NCI-H1930 (cell line): ENCODE measurements at places on chromosomes 16 and 17.

GRCh38 chr17:29619251-29619650, 3.5 kb downstream of the CORO6 start:
- no peak for DNase-seq

DNA sequence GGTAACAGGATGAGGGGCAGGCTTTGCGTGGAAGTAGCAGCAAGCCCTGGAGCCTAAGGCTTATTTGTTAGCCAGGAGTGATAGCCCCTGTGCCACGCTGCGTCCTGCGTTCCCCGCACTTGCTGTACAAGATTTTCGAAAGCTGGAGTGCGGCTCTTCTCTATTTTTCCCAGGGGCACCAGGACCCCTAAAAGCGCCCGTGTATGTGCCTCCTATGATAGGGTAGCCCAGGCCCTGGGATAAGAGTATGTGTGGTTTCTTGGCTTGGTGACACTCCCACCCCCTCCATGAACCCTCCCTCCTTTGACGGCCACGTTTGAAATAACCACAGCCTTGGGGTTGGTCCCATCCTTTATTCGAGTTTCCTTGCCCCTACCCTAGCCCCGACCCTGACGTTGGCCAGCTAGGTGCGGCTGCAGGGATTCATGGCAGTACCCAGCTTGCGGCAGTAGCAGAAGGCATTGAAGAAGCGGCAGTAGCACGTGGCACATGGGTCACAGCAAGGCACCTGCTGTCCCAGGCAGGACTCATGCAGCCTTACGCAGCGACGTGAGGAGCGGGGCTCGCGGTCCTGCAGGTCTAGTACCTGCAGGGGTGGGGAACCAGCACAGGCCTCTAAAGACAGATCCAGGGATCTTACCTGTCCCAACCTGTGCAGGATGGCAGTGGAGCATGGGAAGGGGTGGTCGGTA, 968 bp downstream of the AGRP start:
- DNase-seq: no peak

GRCh38 chr17:954431-955164, 25.0 kb downstream of the NXN start:
- no peak for DNase-seq

DNA sequence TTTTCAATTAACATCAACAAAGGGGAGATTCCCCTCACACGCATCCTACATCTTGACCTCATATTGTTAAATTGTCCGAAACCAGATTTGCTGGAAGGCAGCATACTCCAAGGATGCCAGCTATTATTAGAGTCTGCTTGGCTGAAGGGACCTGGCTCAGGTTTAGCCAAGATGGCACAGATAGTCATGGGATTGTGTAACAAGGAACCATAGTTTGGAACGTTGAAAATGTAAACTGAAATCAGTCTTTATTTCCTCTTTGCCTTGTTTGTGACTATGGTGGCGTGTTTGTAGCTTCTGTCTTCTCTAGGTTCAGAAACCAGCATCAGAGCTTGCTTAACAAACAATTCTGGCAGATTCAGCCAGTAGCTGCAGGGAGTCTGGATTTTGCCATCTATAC, 5.9 kb downstream of the ARSG start:
- DNase-seq: no peak

DNA sequence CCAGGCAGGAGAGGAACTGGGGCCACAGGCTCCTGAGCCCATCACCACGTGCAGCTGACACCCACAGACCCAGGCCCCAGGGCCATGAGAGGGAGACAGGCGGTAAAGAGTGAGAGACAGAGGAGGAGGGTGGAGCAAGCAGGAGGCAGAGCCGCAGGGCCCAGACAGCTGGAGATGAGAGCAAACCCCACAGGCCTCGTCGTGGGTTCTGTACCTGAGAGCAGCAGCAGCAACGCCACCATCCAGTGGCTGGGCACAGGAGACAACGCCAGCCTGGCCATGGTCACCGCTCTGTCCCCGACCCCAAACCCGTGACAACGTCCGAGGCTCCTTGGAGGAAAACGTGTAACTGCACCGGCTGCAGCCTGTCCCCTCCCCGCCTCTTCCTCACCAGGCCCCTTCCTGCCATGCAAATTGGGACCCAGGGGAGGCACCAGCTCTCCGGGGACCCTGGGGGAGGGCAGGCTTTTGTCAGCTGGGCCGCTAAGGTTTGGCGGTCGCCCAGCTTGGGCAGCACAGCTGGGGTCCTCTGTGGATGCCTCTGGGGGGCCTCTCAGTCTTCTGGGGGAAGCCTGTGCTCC, at the start of gene CD79B:
Gene CD79B (minus strand): TSS at position 351 of the 581 bp plus-strand sequence. CDS start 70 bp downstream, at position 281.
- DNase-seq: no peak

- no peak for DNase-seq
These were observed 12.3 kb downstream of the FOXF1 start for GRCh38 chr16:86522634-86523033.

- no peak for DNase-seq
These were observed 19.3 kb downstream of the PEMT start for GRCh38 chr17:17572010-17572785.

DNA sequence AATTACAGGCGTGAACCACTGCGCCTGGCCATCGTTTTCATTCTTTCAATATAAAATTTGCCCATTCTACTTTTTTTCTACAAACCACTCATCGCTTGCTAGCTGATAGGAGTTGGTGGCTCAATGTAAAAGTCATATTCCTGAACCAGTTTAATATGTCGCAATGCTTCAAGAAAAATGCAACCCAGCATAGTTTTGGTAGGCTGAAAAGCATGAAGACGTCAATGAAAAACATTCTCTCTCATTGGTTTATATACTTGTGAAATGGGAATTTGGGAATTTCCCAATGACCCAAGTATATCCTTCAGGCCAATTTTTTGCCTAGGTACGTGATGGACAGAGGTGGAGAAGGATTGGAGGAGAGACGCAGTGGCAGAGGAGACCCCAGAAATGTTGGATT, 26.9 kb downstream of the USP43 start:
- DNase-seq: no peak

GRCh38 chr17:49783791-49784190, 4.7 kb upstream of the KAT7 start:
- no peak for DNase-seq

DNA sequence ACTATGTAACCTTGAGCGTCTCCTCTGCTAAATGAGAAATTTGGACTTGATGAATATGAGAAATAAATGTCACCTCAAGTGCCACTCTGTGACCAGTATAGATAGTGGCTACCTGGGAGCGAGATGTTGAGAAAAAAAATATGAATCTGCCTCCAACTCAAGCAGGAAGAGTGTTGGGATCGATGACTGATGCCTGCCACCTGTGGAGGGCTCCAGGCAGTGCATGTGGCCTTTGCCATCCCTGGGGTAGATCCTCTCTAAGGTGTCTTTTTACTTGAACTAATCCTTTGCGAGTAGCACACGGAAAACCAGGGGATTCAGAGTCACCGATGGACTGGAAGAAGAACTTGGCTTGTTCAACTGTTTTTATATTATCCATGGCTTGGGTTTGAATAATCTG, 9.4 kb downstream of the CCDC182 start:
- no peak for DNase-seq

- no peak for DNase-seq
These were observed 585 bp upstream of the KRT36 start for GRCh38 chr17:41490000-41490990.

- DNase-seq: no peak
These were observed 11.9 kb downstream of the FBRS start for GRCh38 chr16:30669903-30670824.

DNA sequence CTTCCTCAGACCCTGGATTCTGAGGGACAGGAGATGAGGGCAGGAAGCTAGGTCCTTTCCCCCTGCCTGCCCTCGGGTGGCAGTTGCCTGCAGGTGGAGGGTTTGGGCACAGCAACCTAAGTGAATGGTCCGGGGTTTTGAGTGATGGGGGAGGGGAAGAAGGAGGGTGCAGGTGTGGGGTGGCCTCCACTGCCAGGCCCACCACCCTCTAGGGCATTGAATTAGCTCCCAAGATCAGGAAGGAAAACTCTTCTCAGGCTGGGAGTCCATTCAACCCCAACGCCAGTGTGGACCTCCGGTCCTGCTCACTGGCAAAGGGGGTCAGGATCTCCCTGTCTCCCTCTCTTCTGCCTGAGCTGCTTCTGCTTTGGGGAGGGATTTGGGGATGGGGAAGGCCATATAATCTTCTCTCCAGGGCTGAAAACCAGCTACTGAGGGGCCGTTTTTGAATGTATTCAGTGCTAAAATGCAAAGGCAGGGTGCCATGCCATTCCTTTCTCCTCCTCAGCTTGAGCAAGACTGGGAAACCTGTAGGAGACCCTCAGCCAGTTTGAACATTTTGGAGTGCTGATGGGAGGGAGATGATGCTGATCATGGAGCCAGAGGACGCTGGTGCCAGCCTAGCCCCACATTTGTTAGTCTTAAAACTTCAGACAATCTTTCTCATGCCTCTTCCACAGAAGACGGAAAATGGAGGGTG, 18.8 kb downstream of the GRB7 start:
- DNase-seq: no peak

GRCh38 chr16:9843424-9844018, 338.7 kb downstream of the GRIN2A start:
- no peak for DNase-seq
